Testis (tissue), 5 donors: ENCODE measurements at places on chromosomes 3 and 15. TPM values are rescaled to one million over a fixed set of nuclear protein-coding genes. Genes with fewer than 3 reads are reported as not detected.

The ATP13A3 gene
- 62.3 TPM for total RNA-seq

DNA sequence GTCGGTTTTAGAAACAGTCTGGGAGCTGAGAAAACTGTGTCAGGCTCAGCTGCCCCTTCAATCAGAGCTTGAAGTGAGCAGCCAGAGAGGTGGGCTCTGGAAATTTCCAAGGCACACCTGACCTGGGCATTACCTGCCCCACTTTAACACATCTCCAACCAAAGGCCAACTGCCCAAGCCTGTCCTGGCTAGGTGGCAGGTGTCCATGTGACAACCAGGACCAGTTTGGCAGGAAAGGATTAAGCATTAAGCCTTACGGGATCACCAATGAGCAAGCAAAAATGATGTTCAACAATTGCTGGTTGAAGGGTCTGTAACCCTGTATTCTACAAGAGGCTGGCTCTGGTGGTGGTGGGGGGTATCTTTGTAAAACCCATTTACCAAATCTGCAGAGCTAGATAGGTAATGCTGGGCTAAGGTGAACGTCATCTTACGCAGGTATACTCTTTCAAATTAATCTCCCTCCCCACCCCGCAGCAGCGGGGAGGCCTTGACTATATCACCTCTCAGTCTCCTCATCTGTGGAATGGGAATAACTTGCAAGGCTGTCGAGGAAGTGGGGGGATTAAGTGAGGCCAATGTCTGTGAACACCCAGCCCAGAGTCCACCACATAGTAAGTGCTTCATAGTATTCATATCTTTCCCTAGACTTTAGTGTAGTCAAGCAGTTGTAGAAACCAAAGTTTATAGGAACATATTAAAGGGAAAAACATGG is 183.2 kb downstream of the MEGF11 start:
- DNase-seq: no peak
- no peak overlapping the region for H3K27ac ChIP-seq
- no peaks in the 10 kb centered on the region for H3K27me3 ChIP-seq
- H3K36me3 ChIP-seq: no peaks in the 10 kb centered on the region
- H3K4me1 ChIP-seq: peaks cover 5% of the 10 kb centered on the region
- no peak overlapping the region for H3K4me3 ChIP-seq

The IVD gene
- 79.1 TPM for total RNA-seq

- H3K36me3 ChIP-seq: no peaks in the 10 kb centered on the region
- DNase-seq: no peak
- H3K27me3 ChIP-seq: no peaks in the 10 kb centered on the region
- no peak overlapping the region for H3K27ac ChIP-seq
- no peaks in the 10 kb centered on the region for H3K4me1 ChIP-seq
These were observed 37.9 kb downstream of the EID1 start for GRCh38 chr15:48915861-48916260.

DNA sequence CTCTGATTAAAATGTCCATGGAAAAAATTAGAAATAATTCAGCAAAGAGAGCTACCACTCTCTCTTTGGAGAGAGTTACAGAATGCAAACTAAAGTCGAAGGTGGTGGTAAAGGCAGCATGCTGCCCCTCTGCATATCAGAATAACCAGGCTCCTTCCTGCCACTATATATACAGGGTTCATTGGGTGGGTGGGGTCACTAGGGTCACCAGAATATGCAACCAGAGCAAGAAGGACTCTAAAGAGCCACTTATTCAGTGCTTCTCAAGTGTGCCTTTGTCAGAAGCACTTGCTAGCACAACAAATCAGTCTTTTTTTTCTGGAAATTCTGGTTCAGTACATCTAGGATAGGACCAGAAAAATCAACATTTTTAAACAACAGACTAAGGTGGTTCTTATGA is 70.0 kb downstream of the MTHFS start:
- no peak overlapping the region for H3K27ac ChIP-seq
- no peaks in the 10 kb centered on the region for H3K36me3 ChIP-seq
- no peaks in the 10 kb centered on the region for H3K27me3 ChIP-seq
- no peaks in the 10 kb centered on the region for H3K4me1 ChIP-seq

- DNase-seq: no peak
- no peak overlapping the region for H3K27ac ChIP-seq
- no peak overlapping the region for H3K4me3 ChIP-seq
These were observed 38.9 kb downstream of the TICRR start for GRCh38 chr15:89614164-89614563.

DNA sequence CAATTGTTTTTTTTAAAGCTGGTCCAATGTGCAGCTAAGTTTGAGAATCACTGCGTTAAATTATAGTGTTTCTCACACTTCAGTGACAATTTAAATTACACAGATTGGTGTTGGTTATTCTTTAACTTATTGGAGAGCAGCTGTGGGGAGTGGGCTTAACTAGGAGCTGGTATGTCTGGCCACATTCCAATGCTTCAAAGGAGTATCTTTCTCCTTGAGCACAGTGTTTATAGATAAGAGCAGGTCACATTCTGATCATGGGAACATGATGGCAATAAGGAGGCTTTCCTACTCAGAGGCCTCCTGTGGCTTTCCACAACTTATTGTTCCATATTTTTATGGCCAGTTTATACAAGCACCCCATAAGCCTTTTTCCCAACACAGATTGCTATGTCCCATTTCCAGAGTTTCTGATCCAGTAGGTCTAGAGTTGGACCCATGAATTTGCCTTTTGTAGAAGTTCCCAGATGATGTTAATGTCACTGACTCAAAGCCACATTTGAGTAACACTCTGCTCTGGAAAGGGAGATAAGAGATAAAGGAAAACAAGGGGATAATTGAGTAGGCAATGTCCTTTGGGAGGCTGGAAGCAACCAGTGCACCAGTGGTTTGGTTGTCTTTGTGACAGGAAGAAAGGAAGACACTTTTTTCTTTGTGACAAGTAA is 33.0 kb upstream of the PLSCR4 start:
- no peak overlapping the region for H3K4me3 ChIP-seq
- no peaks in the 10 kb centered on the region for H3K4me1 ChIP-seq
- H3K27me3 ChIP-seq: no peaks in the 10 kb centered on the region
- no peak overlapping the region for H3K27ac ChIP-seq

The C3orf80 gene
- total RNA-seq: 2.8 TPM

The DZIP1L gene
- 22.1 TPM for total RNA-seq

DNA sequence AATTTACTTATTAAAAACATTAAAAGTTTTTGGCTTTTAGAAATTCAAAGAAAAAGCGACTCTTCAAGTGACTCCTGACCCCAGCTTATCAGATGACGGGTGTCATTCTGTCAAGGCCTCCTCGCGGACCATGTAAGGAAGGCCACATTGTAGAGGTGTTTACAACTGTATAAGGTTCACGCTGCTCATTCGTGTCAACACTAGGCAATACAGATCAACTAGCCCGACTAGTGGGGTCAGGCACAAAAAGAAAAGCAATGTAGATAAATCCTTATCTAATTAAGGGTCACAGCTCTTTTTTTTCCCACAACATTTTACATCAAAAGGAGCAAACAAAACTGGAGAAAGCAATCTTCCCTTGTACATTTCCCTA is 207.5 kb upstream of the NR2F2 start:
- H3K4me3 ChIP-seq: no peak overlapping the region
- no peaks in the 10 kb centered on the region for H3K27me3 ChIP-seq
- DNase-seq: no peak
- H3K27ac ChIP-seq: no peak overlapping the region
- no peaks in the 10 kb centered on the region for H3K4me1 ChIP-seq

DNA sequence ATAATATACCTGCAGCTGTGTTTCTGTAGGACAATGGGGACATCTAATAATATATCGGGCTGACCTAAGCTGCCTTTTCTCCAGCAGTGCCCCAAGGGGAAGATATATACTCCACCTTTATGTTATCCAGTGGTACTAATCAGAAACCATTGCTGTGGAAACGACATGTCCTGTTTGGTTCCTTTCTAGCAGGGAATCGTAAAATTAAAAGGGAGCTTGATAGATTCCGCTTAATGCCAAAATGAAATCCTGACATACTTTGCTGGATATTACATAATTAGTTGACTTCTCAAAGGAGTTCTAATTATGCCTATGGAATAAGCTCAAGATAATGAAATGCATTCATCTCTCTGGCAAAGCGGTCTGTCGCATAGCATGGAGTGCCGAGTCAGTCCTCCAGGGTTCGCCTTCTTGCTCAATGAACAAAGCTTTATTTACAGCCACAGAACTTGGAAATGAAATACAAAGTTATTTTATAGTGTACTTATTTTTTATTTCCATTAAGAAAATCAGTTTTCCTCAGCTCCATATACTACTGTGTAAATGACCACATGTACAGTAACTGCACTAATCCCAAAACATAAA is 262.8 kb downstream of the LRTM1 start:
- H3K27me3 ChIP-seq: no peaks in the 10 kb centered on the region
- peaks cover 22% of the 10 kb centered on the region for H3K4me1 ChIP-seq
- no peaks in the 10 kb centered on the region for H3K36me3 ChIP-seq

DNA sequence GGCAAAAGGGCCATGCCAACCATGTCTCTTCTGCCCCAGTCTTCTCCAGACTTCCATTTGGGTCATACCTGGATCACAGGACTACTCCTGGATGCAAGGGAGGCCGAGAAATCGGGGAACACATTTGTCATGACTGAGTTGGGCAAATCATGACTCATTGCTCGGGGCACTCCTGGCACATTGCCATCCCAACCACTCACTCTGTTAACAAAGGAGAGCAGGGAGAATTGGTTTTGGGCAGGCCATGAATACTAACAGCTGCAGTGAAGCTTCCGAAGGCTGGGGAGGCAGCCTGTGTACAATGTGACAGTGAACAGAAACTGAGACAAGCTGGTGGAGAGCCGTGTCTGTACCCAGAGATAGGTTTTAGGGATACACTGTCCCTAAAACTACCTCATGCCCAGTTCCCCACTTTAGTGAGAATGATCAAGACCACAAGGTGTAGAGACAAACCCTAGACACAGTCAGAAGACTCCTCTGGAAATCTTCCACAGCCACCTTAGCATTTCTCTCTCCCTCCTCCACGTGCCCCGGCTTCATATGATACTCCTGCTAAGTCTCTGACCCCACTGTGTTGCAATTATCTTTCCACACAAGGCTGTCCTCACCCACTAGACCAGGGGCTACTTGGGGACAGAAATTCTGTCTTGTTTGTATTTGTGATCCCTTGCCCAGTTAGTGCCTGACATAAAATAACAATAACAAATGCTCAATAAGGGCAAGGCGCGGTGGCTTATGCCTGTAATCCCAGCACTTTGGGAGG is 10.5 kb upstream of the BUB1B start:
- no peak overlapping the region for H3K27ac ChIP-seq
- H3K27me3 ChIP-seq: no peaks in the 10 kb centered on the region
- H3K36me3 ChIP-seq: no peaks in the 10 kb centered on the region
- no peak for DNase-seq
- H3K4me1 ChIP-seq: no peaks in the 10 kb centered on the region

DNA sequence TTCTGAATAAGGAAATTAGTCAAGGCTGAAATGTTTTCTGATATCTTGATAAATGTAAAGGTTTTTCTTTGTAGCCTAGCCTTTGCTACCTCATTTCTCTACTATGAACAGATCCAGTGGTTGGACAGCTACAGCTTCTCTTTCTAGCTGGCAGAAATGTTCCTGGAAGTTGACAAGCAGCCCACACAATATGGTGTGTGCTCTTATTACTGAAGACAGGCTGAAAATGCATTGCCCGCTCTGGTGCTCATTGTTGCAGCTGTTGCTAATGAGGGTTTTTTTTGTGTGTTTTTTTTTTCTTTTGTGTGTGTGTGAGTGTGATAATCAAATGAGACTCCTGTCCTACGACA is 844.3 kb upstream of the SEMA6D start:
- no peaks in the 10 kb centered on the region for H3K27me3 ChIP-seq
- no peaks in the 10 kb centered on the region for H3K36me3 ChIP-seq
- no peak overlapping the region for H3K27ac ChIP-seq
- no peak overlapping the region for H3K4me3 ChIP-seq
- no peaks in the 10 kb centered on the region for H3K4me1 ChIP-seq

The C3orf49 gene
- total RNA-seq: 0.93 TPM

DNA sequence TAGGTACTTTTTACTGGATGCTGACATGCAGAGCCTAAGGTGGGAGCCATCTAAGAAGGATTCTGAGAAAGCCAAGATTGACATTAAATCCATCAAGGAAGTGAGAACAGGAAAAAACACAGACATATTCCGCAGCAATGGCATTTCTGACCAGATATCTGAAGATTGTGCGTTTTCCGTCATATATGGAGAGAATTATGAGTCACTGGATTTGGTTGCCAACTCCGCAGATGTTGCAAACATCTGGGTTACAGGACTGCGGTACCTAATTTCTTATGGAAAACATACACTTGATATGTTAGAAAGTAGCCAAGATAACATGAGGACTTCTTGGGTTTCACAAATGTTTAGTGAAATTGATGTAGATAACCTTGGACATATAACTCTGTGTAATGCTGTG is 125.1 kb downstream of the PLCL2 start:
- H3K36me3 ChIP-seq: no peaks in the 10 kb centered on the region
- H3K27me3 ChIP-seq: no peaks in the 10 kb centered on the region
- H3K27ac ChIP-seq: no peak overlapping the region
- H3K4me1 ChIP-seq: peaks cover 9% of the 10 kb centered on the region
- no peak overlapping the region for H3K4me3 ChIP-seq
